ENCODE measurements at places on chromosomes 1 and 21.
A peak's percentile ranks its signal among the peaks of the same experiment; 100 is the strongest.

- no peak for DNase-seq
These were observed 45.4 kb upstream of the WASF2 start for GRCh38 chr1:27535386-27535785.

DNA sequence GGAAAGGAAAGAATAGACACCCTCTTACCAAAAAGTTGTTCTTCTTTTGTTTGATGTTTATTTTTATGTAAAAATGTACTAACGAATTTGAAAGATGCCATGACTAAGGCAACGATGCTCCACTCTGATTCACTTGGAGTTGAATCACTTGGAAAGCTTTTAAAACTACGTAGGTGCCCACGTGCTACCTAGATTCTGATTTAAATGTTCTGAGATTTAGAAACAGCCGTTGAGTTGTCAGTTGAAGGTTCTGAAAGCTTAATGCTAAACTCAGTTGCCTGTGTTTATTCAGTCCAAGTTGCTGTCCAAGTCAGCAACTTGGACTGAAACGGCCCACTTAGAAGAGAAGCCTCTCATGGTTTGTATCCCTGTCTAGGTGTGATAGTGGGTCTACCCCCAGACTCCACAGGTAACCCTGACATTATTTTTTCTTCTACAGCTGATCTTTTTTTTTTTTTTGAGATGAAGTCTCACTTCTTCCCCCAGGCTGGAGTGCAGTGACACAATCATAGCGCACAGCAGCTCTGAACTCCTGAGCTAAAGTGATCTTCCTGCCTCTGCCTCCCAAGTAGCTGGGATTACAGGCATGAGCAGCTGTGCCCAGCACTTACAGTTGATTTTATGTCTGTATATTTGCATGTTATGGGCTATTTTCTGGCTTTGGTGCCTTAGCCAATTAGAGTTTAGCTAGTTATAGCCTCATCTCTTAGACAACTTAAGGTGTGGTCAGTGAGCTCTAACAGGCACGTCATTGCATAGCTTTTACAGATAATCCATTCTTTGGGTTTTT, 1.4 kb upstream of the VAMP4 start:
- DNase-seq: peak; percentile 49

DNA sequence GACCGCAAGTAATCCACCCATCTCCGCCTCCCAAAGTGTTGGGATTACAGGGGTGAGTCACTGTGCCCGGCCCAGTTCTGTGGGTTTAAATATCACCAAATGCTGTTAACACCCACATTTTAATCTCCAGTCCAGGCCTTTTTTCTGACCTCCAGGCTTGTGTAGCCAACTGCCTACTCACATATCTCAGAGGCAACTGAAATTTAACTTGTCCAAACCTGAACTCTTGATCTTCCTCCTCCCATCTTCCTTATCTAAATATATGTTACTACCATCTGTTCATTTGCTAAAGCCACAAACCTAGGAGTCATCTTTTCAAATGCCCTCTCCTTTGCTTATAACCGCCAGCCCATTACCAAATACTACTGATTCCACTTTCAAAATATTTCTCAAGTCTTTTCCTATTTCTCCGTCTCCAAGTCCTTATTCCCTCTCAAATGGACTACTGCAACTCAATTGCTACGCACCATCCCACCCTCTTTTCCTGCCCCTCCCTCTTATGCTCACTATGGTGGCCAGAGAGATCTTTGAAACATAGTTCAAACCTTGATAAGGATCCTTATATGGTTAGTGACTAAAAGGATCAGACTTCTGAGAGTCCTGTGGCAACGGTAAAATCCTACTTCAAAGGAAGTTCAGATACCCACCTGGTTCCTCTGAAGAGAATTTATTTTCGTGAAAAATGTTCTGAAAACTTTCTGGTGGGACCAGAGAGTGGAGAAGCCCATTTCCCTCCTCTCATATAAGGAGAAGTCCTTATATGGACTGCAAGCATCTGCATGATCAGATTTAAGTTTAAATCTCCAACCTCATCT, 78.5 kb upstream of the CDC42BPA start:
- no peak for DNase-seq

GRCh38 chr1:6505367-6506209, 14.1 kb upstream of the PLEKHG5 start:
- DNase-seq: no peak

DNA sequence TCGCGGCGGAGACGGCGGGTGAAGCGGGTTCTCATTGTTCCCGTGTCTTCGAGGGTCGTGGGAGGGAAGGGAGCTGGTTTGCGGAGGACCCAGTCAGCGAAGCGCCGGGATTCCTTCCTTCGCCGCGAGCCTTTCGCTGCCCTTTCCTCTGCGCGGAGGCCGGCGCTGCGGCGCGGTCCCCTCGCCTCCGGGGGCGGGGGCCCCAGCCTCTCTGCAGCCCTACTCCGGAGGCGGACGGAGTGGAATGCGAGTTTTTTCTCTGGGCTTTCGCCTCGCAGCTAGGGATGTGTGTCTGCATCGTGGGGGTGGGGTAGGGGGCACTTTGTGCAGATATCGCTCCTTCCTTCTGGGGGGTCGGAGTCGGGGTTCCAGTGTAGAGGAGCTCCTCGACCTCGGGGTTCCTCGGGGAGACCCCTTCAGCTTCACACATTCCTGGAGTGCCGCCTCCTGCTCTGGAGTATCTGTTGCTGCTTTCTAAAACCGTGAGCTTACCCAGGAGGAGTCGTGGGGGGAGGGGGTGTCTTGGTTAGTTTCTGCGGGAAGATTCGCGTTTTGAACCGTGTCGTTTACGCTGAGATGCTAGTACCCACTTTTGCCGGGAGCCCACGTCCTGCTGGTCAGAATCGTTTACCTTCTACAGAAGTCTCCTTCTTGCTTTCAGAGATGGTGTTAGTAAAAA, 595 bp downstream of the RNF2 start:
- no peak for DNase-seq
